ENCODE measurements at places on chromosomes 2 and 18.

DNA sequence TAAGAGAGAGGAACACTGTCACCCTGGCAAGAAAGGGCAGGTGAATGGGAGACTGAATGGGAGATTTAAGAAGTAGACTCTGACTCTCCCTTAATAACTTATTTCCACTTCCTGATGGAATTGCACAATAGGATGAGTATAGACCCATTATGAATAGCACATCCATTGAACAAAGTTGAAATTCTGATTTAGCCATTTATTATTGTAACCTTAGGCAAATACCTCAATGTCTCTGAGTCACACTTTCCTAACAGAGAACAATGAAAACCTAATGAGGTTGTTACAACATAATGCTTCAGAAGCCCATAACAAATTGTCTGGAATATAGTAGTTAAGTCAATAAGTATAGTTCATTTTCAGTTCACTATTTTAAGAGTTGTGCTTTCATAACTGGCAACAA, 78.9 kb downstream of the NRXN1 start:
- no peak for DNase-seq

GRCh38 chr2:64627860-64628841, 25.6 kb downstream of the SERTAD2 start:
- DNase-seq, result no peak

- DNase-seq, result no peak
These were observed 322.1 kb downstream of the EN1 start for GRCh38 chr2:118525346-118525745.

DNA sequence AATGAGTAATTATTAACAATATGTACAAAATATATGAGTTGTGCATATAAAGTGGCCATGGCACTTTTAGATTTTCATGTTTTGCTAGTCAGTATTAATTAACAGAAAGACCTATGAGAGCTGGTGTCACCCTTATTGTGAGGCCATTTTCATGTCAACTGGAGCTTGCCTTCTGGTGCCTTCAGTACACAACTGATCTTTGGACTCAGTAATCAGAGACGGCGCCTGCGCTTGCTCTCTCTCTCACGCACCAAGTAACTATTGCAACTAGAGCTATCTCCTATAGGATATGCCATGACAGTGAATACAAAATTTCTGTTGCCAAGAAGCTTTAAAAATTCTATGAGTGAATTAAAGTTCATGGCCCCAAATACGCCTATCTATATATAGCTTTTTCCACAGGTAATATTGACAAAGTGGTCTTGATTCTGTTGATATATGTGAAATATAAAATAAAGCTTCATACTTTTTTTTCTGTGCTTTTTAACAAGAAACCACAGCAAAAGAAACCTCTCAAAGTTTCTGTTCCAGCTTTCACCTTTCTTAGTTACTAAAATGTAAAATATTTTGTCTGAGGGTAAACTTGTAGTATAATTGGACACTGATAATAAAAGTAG, 2.9 kb downstream of the SERTAD2 start:
- DNase-seq, result no peak

DNA sequence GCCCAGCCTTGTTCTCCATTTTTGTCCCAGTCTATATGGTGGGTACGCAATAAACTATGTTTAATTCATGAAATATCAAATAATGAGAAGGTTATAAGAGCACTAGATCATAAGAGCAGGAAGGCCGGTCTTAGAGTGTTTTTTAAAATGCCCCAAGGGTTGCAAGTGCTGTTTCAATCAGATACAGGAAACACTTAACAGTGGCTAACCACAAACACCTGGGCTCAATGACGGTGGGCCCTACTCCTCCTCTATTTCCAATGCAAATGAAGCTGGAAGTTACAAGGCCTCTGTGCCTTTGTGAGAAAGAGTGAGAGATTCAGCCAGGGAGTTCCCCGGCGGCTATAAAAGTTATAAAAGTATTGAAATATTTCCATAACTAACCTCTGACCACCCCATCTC, 18.9 kb upstream of the WDR33 start:
- no peak for DNase-seq

DNA sequence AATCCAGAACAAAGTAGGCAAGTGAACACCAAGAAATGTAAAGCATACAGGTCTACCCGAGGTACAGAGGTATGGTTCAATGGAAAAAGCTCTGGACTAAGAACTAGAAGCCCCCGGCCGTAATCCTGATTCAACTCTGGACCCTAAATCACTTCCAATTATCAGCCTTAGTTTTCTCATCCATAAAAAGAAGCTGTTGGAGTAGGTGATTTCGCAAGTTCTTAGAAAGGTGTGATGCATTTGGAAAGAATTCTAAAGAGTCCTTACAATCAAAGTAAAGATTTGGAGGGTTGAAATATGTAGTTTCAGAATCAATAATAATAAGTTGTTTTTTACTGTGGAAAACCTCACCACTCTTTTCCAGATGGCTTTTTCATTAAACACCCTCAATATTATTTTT, 622.1 kb upstream of the ID2 start:
- no peak for DNase-seq

DNA sequence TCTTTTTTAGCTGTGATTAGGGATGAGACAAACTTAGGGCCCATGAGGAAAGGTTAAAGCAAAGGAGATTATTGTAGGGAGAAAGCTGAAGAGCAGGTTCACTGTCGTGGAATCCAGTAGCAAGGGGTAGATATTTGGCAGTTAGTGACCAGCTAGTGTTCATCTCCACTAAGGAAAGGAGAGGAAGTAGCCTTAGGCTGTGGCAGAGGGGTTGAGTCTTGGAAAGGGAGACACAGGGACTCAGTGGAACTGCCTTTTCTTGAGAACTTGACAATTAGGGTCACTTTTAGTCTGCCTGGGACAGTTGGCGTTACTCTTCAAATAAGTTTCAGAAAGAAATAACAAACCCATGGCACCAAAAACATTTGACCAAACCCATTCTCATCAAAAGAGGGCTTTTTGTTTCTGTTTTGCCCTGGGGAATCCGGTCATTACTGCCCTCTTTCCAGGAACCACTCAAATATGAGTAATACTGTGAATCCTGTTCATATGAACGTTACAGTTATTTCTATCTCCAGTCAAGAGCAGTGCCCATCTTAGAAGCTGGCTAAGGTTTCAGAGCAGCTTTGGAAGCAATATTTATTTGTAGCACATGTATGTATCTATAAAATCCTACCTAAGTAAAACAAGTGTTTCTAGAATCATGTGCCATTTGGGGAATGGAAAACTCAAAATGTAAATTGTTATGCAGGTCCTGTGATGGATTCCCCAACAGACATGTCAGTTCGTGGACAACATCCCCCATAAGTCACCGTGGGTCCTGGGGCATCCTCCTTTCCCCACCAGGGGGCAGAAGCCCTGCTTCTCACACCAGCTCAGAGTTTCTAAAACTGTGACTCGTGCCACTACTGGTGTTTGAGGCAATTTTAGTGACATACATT, 77.3 kb upstream of the PHLPP1 start:
- DNase-seq, result peak; percentile 2

DNA sequence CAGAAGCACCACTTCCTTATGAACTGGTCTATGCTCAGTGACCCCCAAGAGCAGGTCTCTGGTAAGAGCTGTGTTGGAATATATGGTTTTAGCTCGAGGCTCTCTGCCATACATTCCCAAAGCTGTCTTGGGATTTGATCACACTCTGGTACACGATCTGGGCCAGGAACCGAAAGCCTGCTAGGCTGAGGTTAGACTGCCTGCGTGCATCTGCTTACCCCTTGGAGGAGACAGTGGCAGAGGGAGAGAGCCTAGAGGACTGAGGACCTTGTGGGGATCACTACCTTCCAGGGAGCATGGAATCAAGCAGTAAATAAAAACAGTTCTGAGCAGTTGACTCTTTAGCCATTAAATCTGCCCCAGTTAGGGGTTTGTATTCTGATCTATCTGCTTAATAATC, 63.7 kb downstream of the ZNF532 start:
- DNase-seq, result no peak

DNA sequence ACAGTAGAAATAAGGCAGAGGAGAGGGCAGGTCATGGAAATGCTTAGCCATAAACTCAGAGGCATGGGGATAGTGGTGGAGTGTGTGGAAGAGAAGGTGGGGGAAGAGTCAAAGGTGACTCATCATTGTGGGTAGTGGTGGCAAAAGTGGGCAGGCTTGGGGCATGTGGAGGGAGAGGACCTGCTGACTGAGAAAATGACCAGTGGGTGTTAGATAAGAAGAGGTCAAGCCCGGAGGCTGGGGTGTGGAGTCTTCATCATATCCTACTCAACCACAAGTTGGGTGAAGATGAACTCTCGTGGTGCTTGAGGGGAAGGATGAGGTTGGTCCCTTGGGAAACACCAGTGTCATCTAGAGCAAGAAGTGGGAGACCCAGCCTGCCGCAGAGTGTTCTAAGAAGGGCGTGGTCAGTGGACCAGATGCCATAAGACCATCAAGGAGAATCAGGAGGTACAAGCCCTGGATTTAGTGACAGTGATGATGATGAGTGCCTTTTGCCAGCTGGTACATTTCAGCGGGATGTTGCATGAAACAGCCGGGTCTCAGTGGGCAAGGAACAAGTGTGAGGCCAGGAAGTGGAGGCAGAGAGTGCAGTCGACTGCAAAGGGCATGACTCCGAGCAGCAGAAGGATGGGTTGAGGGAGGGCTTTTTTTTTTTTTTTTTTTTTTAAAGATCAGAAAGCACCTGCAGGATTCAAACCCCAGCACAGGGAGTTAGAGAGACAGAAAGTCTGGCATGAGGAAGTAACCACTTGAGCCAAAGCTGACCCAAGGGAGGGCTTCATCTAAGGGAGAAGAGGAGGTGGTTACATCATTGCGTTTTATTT, 122.6 kb upstream of the SPRED2 start:
- no peak for DNase-seq

DNA sequence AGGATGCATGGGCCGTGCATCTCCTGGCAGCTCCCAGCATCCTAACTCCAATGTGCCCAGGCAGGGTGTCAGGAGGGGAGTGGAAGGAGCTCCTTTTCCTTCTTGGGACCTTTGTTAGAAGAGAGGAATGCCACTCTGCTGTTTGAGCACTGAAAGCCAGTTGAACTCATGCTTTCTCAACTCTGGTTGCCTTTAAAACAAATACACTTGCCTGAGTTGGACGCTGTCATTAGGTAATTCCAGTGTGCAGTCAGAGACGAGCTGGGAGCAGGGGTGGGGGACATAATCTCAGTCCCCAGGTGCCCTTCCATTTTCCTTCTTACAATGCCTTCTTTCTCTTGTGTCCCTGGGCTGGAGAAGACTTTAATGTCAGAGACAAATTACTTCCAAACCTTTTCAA, 44.4 kb upstream of the IL1R2 start:
- no peak for DNase-seq

DNA sequence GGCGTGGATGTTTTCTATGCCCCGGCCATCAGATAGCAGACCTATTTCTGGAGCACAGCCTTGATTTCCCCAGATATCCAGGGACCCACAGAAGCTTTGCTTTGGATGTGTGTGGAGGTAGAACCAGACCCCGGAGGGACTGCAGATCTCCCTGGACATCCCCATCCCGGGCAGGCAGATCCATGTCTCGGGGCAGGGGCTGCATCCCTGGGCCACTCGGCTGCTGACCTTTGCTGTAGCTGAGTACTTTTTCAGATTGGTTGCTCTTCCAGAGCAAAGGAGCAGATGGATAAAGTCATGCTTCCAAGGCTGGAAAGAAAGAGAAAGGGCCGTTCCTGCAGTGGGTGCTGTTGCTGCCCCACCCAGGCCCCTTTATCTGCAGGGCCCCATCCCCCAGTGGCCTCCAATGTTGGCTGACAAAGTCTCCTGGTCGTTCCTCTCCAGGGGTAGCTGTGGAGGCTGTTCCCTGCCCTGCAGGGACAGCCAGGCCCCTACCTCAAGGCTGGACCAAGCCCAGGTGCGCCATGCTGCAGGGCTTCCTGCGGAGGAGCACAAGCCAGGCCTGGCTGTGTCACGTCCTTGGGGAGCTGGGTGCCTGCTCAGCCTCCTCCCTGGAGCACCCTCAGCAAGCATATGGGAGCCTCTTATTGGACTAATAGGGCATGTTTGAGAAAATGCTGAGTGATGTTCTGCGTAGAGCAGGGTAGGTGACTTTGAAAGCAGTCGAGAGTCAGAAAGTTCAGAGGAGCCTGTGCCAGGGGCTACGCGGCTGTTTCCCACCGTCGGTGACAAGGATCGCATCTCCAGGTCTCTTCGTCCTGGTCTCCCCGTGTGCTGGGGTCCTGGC, 68.4 kb downstream of the TPO start:
- DNase-seq, result no peak

DNA sequence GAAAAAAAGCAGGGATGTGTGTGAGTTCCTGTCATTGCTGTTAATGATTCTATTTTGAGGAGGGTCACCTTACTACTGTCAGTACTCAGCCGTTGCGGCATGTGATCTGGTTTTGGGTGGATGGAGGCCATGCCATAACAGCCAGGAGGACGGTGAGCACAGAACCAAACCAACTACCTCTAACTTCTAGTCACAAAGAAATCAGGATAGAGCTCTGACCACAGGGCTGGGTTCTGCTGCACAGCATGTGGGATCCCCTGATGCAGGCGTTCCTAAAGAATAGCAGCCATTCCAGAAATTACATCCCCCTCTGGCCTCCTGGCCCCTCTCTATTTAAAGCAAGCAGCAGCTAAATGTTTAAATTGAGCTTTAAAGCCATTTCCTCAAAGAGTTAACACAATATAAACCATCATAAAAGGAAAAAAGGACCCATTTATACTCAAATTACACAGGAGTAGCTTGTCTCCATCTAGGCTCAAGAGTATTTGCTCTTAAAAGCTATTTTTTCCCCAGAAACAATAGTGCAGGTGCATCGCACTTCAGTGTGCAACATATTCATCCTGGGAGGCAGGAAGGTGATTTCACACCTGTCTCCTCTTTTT, 786.4 kb downstream of the RNF144A start:
- no peak for DNase-seq

GRCh38 chr2:208300847-208301618, 35.0 kb downstream of the PIKFYVE start:
- DNase-seq, result no peak

DNA sequence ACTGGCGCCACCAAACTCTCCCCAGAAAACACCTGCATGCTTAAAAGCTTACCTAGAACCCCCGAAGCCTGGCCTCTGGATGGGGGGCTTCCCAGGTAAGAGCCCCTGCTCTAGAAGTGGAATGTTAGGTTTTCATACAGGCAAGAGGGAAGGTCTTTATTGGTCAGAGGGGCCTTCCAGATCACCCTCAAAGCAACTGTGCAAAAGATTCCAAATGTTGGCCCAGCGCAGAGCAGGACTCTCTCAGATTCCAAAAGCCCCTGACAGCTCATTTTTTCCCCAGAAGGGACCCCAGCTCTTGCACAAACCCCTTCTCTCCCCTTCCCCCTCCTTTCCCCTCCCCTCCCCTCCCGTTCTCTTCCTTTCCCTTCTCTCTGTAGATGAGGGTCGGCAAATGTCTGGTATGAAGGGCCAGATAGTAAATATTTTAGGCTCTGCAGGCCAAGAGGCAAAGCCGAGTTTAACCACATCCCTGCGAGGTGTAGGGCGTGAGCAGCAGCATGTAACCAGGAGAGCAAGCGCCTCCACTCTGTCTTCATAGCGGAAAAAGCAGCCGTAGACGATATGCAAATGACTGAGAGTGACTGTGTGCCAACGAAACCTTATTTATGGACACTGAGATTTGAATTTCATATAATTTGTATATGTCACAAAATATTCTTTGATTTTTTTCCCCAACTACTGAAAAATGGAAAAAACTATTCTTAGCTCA, 116.9 kb downstream of the SMAD7 start:
- no peak for DNase-seq
